ENCODE measurements at places on chromosomes 11 and 22.
A peak's percentile ranks its signal among the peaks of the same experiment; 100 is the strongest.

- DNase-seq: no peak
Measured at GRCh38 chr11:44229624-44230023, 80.3 kb downstream of the ALX4 start.

- DNase-seq: no peak
Measured at GRCh38 chr11:111531687-111532364, 8.7 kb upstream of the LAYN start.

DNA sequence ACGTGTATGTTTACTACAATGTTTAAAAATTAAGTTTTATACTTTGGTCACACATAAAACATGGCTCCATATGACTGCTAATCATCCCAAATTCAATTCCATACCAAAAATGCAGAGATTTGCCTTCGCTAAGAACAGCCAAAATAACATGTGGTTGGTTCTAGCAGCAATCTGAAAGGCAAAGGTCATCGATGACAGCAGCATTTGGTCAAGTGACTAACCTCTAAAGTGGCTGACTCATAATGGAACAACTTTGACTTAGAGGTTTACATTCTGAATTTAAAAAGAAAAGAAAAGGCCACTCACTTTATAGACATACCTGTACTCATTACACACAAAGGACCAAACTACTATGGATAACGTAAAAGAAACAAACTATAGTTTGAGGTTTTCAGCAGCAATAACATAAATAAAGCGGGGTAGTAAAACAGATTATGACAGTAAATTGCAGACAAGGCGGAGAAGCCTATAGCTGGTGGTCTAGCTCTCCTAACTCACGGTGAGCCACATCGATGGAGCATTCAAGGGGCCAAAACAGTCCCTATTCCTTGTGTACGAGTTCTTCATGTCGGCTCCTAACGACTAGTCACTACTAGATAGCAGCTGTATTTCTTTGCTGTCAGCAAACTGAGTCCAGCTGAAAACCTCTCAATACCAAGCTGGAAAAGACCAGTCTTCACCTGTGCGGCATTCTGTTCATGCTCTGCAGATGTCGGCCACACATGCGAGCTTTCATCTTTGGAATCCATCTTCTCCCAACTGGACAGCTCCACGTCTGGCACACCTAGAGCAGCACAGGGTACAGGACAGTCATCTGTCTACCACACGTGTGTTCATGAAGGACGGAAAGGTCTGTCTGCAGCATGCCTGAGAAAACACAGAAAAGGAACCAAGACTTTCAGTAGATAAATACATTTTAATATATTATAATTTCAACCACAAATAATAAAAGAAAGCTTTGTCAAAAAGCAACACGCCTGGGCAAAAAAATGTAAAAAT, 42.1 kb downstream of the PRDM10 start:
- no peak for DNase-seq

DNA sequence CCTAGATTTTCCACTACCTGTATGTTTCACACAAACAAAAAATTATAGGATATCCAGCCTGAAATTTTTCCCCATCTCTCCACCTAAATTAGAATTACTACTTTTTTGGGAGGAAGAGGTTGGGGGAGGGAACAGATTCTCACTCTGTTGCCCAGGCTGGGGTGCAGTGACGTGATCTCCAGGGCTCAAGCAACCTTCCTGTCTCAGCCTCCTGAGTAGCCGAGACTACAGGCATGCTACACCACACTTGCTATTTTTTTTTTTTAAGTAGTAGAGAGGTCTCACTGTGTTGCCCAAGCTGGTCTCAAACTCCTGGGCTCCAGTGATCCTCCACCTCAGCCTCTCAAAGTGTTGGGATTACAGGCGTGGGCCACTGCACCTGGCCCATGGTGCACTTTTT, 9.5 kb downstream of the JAML start:
- no peak for DNase-seq

- no peak for DNase-seq
Measured at GRCh38 chr11:62506413-62507124, 40.0 kb downstream of the AHNAK start.

DNA sequence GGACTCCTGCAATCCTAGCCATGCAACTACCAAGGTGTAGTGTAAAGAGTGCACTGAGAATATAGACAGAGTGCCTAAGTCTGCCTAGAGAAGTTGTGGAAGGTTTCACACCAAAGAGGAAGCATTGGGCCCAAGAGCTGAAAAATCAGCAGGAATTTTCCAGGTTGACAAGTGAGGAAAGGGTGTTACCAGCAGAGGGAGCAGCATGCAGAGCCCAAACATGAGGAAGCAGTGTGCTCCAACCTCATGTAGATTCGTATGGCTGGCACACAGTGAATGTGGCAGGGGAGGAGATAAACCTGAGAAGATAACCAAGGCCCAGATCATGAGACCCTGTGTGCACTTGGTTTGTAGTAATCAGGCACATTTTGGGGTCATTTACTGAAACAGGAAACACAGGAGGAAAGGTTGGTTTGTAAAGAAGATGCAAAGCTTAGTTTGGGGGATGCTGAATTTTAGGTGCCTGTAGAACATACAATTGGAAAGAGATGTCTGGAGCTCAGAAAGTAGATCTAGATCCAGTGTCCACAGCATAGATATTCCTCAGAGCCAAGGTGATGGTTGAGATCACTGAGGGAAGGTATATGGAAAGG, 1.7 kb downstream of the HPX start:
- DNase-seq: no peak

GRCh38 chr11:13366266-13367026, 88.9 kb downstream of the BMAL1 start:
- no peak for DNase-seq

GRCh38 chr11:69703768-69704507, at the start of gene FGF19:
Gene FGF19, minus strand, starts transcription at chr11:69704022. Its CDS starts 146 bp downstream, at chr11:69703876.
- no peak for DNase-seq

- no peak for DNase-seq
Measured at GRCh38 chr22:36891646-36892045, 21.8 kb upstream of the CSF2RB start.

GRCh38 chr11:12288212-12288930, 89.0 kb upstream of the PARVA start:
- peak; percentile 41 for DNase-seq

- DNase-seq: no peak
Measured at GRCh38 chr11:5737670-5738392, 1.6 kb downstream of the OR56B1 start.
